Stimulated activated CD8-positive, alpha-beta memory T cell treated with anti-CD3 and anti-CD28 coated beads, Interleukin-15, amount 100 ng/mL, for 4 hours (primary cell): ENCODE measurements at places on chromosomes 7 and 10.

- no peak for DNase-seq
These were observed 92.4 kb downstream of the CTTNBP2 start for GRCh38 chr7:117780832-117781231.

GRCh38 chr7:116859323-116859722 lies 3.1 kb upstream of the CAPZA2 start:
- DNase-seq = no peak

GRCh38 chr7:23020742-23021401 lies 6.9 kb upstream of the HYCC1 start:
- DNase-seq = no peak

- no peak for DNase-seq
These were observed 87.8 kb upstream of the DYNC1I1 start for GRCh38 chr7:95684505-95684904.

- DNase-seq = no peak
These were observed 52.7 kb downstream of the RBM17 start for GRCh38 chr10:6141296-6142151.

DNA sequence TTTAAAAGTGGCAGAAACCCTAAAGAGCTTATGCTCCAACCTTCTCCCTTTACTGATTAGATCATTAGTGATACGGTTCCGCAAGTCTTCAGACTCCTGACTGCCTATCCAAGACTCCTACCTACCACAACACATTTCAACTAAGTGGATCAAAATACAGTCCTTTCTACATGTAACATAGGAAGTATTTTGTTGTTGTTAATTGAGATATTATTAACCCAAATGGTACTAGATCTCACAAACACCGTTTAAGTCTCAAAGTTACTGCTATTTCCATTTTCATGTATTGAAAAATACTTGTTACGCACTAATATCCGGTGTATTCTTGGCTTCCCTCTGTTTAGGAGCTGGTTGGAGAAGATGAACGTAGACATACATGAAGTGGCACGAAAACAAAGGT lies 1.1 kb downstream of the FAM237B start:
- no peak for DNase-seq

DNA sequence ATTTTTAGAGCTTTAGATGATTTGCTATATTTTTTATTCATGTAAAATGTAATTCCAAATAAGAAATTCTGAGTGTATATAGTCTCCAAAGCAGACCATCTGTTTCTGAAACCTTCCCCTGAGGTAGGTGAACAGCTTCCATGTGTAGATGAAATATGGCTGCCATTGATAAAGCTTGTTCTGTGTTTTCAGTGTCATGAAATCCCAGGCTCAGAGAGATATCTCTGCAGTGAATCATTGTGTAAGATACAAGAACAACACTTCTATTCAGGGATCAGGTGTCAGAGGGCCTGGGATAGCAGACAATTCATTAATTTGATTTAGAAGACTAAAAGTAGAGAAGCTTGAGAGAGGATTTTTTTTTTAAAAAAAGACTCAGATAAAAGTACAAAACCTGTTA lies 29.1 kb downstream of the ACTA2 start:
- no peak for DNase-seq

GRCh38 chr10:129339841-129340240 lies 127.2 kb upstream of the MGMT start:
- DNase-seq = no peak
